ENCODE measurements at places on chromosomes 7 and 10. TPM values are rescaled to one million over a fixed set of nuclear protein-coding genes. Genes with fewer than 3 reads are reported as not detected.

Gene ZNF37A
- 7.7 TPM for total RNA-seq

Gene STN1
- total RNA-seq = 42.5 TPM

Gene CHST12
- 6.7 TPM for total RNA-seq

Gene PNLIP
- not detected for total RNA-seq

Gene VGF
- total RNA-seq = under 0.01 TPM

Gene NODAL
- not detected for total RNA-seq

Gene LBX1
- not detected for total RNA-seq

Gene LIPM
- total RNA-seq = not detected

Gene SPDYE11
- total RNA-seq = not detected

Gene KCND2
- not detected for total RNA-seq

Gene LRRN3
- total RNA-seq = not detected

Gene TMEM196
- not detected for total RNA-seq

Gene LGI1
- total RNA-seq = not detected

Gene MYOF
- total RNA-seq = 257 TPM

Gene PTF1A
- total RNA-seq = not detected

Gene AEBP1
- total RNA-seq = 3.3 TPM

Gene MORN4
- total RNA-seq = 3.1 TPM

Gene EPHA1
- not detected for total RNA-seq

Gene ATG9B
- 0.19 TPM for total RNA-seq

Gene ANXA7
- 72.2 TPM for total RNA-seq

Gene ZSCAN21
- 6.8 TPM for total RNA-seq
